ENCODE measurements at places on chromosomes 1 and 21.

DNA sequence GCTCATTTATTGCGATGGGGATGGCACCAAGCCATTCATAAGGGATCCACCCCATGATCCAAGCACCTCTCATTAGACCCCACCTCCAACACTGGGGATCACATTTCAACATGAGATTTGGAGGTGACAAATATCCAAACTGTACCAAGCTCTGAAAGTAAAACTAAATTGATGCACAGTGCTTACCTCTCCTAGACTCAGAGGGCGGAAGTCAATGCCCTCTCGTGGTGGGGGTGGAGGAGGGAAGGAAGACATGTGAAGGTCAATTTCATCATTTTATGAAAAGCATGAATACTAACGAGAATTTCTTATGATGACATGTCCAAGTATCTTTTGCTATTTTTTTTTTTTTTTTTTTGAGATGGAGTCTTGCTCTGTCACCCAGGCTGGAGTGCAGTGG lies 120.0 kb downstream of the PGBD5 start:
- no peak for DNase-seq

DNA sequence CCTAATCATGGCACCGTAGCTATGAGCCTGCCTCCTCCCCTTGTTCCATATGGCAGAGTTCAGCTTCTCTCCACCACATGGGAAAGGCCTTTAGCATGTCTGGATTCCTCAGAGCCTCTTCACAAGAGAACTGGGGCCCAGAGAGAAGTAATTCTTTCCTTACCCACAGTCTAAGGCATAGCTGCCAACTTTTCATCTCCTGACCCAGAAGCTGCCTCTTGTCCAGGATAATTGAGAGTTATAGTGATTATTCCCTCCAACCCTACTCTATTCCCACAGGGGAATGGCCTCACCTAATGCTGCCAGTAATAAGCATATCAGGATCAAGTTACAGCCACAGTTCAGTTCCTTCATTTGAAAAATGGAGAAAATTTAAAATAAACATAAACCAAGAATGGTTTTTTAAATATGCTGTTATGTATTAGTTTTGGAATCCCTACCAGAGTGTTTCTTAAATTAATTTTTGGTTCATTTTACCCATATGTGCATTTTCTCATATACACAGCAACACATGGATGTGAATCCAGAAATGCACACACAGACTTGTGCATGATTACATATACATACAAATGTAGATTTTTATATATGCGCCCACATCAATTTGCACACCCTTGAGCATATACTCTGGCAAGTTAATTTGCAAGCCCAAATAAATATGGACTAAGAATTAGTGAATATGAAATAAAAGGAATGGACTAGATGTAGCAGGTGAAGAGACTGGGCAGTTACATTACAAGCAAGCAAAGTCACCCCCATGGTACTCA lies 63.9 kb upstream of the WARS2 start:
- no peak for DNase-seq

- DNase-seq, result no peak
Measured at GRCh38 chr1:240136402-240136801, 44.7 kb downstream of the FMN2 start.

- no peak for DNase-seq
Measured at GRCh38 chr1:15423355-15424077, 13.8 kb downstream of the EFHD2 start.

DNA sequence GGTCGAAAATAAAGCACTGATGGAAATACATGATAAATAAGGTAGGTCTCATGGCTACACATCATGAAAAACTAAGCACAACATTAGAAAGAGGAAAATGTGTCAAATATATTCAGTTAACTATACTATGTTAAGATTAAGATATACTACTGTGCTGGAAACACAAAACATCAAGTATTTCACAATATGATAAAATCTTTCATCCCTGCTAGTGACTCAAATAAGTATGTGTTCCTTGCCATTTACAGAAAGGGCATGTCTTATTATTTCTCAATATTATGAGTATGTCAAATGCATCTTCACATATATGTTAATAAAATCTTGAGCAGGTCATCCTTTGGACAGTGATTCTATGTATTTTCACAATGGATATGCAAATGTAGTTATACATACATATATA lies 1260.1 kb upstream of the ADGRL2 start:
- no peak for DNase-seq

DNA sequence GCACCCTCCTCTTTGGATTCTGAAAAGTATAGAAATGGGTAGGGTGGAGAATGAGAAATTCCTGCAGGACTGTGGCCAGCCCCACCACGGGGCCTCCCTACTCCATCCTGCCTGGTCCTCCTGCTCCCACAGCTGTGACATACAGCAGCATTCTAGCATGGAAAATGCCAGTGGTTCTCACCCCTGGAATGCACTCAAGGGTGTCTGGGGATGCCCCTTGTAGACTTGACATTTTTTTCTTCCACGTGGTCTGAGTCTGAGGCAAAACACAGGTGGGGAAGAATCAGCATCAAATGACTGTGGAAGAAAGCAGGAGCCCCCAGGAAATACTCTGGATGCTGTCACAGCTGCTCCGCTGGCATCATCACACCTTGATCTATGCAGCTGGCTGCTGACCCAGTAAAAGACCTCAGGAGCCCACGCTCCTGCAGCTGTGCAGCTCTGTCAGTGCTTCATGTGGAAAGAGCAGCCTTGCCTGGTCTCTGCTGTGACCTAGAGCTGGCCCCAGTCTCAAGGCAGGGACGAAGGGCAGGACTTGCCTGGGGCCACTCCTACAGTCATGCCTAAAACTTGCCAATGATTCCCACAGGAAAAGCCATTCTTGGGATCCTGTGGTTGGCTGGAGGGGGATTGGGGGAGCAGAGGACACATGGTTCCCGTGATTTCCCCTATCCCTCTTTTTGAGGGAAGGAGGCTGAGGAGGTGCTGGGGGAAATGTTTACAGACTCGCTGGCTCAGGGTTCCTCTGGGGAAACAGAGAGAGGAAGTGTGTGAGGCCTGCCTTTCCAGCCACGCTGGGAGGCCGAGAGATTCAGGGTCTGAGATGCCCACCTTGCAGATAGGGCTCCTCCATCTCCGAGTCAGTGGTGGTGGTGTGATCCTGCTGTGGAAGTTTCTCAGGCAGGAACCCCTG lies 10.8 kb upstream of the A3GALT2 start:
- no peak for DNase-seq

- no peak for DNase-seq
Measured at GRCh38 chr1:93556291-93556690, 108.4 kb downstream of the FNBP1L start.

DNA sequence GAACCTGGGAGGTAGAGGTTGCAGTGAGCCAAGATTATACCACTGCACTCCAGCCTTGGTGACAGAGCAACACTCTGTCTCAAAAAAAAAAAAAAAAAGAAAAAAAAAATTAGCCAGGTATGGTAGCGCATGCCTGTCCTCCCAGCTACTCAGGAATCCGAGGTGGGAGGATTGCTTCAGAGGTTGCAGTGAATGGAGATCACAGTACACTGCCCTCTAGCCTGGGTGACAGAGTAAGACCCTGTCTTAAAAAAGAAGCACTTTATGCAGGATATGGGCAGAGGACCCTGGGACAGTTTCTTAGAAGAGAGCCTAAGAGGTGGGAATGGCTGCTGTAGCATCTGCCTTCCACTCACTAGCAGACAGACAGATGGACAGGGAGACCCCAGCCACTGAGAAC lies 23.0 kb downstream of the IQGAP3 start:
- DNase-seq, result no peak

DNA sequence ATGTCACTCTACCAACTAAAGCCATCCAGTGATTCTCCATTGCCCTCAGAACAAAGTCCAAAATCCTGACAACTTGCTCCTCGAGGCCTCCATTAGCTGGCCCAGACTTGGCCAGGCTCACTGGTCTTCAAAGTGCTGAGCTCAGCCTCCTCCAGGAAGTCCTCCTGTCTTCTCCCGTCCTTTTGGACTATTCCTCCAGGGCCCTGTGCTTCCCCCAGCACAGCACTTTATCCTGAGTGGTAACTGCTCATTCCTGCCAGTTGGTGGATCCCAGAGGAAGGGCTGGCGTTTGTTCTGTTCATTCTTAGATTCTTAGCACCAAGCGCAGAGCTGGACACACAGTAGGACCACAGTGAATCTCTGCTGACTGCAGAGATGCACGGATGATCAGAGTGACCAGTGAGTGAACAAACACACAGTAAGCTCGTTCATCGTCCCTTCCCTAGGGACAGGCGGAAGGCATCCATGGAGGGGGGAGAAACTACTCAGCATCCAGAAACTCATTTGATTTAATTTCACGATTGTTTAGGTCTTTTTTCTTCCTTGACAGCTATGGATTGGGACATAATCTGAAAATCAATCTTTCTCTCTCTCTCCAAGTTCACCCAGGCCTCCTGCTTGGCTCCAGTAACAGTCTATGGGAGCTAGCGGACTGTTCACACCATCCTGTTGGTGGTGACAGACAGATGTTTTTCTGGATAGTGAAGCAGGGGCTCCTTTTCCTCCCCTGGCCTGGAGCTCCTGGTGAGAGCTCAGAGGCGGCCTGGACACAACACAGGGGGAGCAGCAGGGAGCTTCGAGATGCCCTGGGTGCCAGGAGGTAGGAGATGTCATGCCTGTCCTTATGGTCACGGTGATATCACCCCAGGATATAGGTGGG lies 180.2 kb downstream of the PTPRU start:
- DNase-seq, result no peak

DNA sequence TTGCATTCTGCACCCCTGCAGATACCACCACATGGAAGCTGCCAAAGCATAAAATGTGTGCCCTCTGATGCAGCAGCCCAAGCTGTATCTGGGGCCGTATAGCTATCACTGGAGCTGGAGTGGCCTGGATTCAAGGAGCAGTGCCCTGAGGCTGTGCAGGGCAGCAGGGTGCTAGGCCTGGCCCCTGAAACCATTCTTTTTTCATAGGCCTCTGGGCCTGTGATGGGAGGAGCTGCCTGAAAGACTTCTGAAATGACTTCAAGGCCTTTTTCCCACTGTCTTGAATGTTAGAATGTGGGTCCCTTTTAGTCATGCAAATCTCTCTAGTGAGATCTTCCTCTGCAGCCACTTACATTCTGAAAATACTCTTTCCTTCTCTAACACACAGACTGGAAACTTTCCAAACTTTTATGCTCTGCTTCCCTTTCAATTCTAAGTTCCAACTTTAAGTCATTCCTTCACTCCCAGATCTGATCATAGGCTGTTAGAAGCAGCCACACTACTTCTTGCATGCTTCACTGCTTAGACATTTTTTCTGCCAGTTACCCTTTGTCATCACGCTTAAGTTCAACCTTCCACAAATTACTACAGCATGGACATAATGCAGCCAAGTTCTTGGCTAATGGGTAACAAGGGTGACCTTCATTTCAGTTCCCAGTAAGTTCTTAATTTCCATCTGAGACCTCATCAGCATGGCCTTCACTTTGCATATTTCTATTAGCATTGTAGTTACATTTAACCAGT lies 42.4 kb downstream of the DRAM2 start:
- DNase-seq, result no peak

GRCh38 chr1:183655562-183656075 lies 2.5 kb upstream of the APOBEC4 start:
- peak; percentile 89 for DNase-seq

DNA sequence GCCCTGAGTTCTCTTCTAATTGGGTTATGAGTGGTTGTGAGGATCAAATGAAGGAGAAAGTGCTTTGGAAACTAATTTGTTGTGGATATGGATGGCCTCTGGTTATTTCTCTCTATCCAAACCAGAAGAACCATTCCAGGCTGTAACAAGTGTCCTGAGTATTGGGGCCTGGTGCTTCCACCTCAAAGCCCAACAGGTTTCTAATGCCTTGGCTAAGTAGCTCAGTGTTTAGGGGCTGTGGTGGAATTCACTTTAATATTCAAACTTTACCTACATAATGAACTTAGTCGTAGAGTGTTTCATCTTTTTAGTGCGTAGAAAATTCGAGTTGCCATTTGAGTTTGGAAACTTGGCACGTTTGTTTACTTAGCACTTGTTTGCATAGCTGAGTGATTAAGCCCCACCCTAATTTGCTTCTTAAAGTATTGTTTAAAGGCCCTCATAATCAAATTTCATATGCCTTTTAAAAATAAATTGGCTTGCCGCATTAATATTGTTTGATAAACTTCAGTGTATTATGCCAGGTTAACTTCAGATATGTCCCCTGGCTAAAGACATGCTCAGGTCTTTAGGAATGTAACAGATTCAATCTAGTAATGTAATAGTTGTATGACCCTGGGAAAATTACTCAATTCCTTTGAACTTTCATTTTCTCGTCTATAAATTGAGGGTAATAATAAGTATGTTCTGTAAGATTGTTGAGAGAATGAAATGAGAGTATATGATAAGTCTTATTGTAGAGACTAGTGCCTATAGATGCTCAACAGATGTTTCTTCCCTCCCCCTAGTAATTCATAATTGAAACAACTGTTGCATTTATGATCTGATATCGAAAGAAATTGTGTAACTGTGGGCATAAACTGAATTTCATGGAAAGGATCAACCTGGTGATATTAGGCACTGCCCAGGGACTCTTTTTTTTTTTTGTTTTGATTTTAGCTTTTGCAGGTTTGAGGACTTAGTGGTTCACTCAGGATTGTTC lies 1.6 kb downstream of the AGO4 start:
- DNase-seq, result no peak

GRCh38 chr1:235105051-235106043 lies 23.3 kb downstream of the TOMM20 start:
- no peak for DNase-seq

- DNase-seq, result no peak
Measured at GRCh38 chr21:42850866-42851391, 28.4 kb downstream of the WDR4 start.

DNA sequence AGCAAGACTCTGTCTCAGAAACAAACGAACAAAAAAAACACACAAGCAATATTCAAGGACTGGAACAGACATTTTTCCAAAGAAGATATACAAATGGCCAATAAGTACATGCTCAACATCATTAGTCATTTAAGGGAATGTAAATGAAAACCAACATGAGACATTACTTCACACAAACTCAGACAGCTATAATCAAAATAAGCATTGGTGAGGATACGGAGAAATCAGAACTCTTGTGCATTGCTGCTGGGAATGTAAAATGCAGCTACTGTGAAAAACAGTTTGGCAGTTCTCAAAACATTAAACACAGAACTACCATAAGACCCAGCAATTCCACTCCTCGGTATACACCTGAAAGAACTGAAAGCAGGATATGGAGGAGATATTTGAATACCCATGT lies 15.4 kb downstream of the NOL9 start:
- DNase-seq, result no peak

GRCh38 chr1:202788800-202789199 lies 19.4 kb downstream of the KDM5B start:
- DNase-seq, result no peak

GRCh38 chr21:31482460-31482859 lies 138.4 kb upstream of the TIAM1 start:
- DNase-seq, result no peak

DNA sequence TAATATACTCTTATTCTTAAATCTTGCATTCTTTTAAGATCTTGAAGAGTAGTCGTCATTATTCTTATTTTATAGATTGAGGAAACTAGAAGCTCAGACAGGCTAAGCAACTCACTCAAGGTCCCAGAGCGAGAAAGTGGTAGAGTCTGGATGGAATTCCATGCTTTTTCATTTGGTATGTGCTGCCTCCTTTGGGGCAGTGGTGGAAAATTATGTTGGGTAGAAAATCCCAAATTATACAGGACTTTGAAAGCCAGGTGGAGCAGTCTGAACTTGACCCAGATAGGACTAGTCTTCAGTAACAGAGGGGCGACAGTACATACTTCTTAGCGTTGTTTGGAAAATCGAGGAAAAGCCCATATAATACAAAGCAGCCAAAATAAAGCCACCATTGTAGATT lies 205.6 kb downstream of the ATG4C start:
- DNase-seq, result no peak

Data from NCI-H1048 (cell line).